HT1080 (cell line): ENCODE measurements at places on chromosomes 3 and 15.

DNA sequence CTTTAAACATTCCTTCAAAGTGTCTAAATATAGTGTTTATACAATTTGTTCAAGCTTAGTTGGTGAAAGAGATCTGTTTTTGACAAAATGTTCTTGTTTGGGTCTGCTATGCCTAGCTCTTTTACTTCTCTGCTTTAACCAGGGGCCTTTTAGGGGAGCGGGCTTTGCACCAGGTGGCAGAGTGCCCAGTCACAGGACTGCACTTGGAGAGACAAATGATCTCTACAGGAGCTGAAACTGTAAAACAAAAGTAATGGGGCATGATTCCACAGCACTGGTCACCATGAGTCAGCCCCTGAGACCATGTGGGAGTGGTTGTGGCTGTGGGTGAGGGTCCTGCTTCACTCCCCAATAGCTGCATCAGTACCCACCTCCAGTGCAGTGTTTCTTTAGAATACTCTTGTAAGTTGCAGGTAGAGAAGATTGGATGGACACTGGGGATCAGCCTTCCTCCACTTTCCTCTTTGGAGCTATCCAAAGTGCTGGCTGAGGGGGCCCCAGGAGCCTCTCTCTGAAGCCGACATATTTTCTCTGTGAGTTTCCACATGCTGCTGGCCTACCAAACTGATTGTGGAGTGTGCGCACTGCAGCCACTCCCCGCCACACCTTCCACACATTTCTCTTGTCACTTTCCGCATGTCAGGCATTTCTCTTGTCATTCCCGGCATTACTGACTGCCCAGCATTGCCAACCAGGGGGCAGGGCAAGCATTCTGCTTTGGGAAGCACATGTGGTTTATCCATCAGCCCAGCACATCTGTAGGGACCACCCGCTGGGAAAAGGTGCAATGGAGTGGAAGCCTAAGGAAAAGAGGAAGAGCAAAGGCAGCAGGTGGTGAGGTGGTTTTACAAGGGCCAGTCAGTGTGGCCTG lies 110.0 kb downstream of the EPHB1 start:
- peak; percentile 36 for DNase-seq

GRCh38 chr3:47015151-47015550 lies 35.7 kb downstream of the NBEAL2 start:
- no peak for DNase-seq

GRCh38 chr3:78116874-78117273 lies 1077.0 kb downstream of the ROBO2 start:
- peak; percentile 58 for DNase-seq

- DNase-seq, result no peak
Measured at GRCh38 chr3:44682182-44682896, 30.1 kb upstream of the ZNF502 start.

- DNase-seq, result no peak
Measured at GRCh38 chr3:115580566-115580965, 42.7 kb upstream of the GAP43 start.

DNA sequence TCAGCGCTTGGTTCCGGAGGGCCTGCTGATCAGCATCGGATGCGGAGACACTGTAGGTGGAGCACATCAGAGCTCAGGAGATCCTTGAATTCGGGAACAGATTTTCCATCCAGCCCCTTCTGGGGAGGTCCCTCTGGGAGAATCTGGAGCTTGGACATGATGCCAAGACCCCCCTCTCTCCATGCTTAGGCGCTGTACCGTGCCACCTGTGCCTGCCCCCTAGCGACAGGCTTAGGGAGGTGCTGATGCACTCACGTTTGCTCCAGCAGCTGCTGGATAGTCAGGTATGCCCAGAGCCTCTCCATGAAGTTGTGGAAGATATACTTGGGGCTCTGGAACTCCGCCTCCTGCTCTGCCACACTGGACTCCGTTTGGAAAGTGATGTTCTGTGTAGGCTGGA lies 9.7 kb downstream of the ITIH4 start:
- no peak for DNase-seq

- DNase-seq, result peak; percentile 100
Measured at GRCh38 chr3:149377408-149378364, at the start of gene TM4SF1. Gene TM4SF1, minus strand, starts transcription at chr3:149377649. Its CDS starts 102 bp downstream, at chr3:149377547.

GRCh38 chr3:143158014-143158988 lies 38.7 kb downstream of the CHST2 start:
- peak; percentile 79 for DNase-seq

DNA sequence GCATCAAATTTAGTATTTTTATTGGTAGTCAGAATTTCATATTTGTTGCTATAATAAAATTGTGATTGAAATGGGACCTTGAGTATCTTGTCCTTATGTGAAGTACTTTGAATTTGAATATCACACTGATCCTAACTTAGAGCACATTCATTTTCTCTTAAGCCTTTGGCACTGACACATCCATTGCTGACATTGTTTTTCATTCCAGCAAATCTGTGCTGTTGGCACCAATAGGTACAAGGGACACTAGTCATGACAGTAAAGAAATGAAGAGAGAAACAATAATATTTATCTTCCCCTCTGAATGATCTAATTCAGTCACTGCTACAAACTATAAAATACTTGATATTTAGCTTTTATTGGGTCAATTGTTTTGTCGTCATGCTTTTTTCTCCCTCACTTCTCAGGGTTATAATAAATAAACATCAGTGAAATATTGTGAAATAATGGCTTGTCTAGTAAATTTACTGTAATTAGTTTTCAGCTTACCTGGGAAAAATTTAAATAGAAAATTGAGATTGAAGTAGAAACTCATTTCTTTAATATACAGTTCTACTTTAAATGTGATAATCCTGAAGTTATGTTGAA lies 166.8 kb upstream of the MLF1 start:
- DNase-seq, result no peak

- DNase-seq, result peak; percentile 37
Measured at GRCh38 chr3:190059242-190059590, 61.5 kb downstream of the P3H2 start.

DNA sequence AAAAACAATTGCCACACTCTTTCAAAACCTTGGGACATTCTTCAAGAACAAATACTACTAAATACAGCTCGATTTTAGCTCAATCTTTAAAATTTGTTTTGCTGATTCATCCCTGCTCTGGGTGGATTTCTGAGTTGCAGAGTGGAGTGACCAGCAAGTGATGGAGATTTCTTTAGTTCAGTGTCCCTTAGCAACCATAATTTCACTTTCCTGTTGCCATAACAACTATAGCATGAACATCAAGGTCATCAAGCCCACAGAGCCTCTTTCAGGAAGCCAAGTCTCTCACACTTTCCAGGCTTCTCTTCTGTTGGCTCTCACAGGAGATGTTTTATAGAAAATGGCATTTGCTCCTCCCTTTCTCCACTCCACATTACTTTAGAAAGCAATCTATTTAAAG lies 597.2 kb upstream of the ADAMTS9 start:
- DNase-seq, result peak; percentile 44

DNA sequence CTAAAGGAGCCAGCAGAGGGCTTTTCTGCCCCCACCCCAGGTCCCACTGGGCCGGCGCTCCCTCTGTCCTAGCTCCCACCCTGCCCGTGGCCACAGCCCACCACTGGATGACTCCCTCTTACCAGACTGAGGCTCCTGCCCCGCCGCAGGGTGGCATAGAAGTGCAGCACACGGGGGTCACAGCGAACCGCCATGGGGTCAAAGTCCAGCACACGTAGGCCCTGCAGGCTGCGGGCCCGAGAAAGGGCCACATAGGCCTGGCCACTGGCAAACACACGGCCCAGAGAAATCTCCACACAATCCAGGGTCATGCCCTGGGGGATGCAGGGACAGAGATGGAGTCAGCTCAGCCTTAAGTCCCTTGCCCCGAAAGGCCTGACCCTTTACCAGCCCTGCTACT lies 9.0 kb downstream of the PIF1 start:
- DNase-seq, result no peak

DNA sequence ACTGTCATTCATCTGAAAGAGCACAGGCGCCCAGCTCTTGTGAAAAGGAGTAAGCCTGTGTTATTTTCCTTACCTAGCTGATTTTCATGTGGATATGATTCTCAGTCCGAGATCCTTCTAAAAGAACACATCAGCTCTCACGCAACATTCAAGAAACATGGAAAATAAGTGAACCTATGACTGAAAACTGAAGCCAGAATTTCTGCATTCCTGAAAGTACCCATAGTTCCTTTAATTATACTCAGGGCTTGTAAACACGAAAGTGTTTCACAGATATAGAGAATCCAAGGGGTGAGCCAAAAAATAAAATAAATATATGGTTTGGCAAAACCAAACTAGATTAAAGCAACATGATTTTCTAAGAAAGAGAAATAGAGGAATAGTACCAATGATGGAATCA lies 100.8 kb upstream of the CHMP2B start:
- DNase-seq, result no peak

DNA sequence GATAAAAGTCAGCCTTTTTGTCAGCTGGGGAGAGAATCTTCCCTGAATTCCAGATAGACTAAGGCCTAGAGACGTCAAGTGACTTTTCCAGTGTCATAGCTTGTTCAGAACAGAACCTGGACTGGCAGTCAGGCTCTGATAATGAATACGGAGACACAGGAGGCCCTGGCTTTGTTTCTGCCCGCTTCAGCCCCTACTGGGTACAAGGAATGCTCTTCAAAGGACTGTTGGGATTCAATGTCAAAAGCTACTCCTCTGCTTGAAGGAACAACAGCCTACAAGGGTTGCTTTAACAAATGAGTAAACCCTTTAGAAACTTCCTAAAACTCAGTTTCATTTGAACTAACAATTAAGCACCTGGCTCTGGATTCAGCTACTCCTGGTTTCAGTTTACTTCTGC lies 412.3 kb downstream of the OXSM start:
- DNase-seq, result no peak

DNA sequence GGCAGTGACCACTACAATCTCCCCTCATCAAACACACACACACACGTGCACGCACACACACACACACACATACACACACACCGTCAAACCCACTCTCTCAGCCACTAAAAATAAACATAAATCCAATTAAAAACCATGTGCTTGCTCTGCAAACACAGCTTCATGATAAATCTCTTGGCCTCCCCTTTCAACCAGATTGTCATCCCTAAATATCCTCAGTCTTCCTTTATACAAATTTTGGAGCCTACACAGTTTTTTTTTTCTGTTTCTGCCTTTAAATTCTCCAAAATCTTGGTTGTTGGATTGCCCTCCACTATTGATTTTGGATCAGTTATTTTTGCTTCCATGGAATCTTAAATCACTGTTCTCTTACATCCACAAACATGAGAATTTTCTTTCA lies 245.6 kb downstream of the SATB1 start:
- no peak for DNase-seq

GRCh38 chr3:134873789-134874188 lies 78.7 kb downstream of the EPHB1 start:
- no peak for DNase-seq

- peak; percentile 95 for DNase-seq
Measured at GRCh38 chr15:52261498-52262242, 33.9 kb downstream of the MYO5C start.

- no peak for DNase-seq
Measured at GRCh38 chr3:112348943-112349342, 16.0 kb downstream of the CD200 start.

- no peak for DNase-seq
Measured at GRCh38 chr3:5485427-5485826, 297.9 kb downstream of the EDEM1 start.

GRCh38 chr15:28931828-28932227 lies 46.1 kb downstream of the APBA2 start:
- no peak for DNase-seq

DNA sequence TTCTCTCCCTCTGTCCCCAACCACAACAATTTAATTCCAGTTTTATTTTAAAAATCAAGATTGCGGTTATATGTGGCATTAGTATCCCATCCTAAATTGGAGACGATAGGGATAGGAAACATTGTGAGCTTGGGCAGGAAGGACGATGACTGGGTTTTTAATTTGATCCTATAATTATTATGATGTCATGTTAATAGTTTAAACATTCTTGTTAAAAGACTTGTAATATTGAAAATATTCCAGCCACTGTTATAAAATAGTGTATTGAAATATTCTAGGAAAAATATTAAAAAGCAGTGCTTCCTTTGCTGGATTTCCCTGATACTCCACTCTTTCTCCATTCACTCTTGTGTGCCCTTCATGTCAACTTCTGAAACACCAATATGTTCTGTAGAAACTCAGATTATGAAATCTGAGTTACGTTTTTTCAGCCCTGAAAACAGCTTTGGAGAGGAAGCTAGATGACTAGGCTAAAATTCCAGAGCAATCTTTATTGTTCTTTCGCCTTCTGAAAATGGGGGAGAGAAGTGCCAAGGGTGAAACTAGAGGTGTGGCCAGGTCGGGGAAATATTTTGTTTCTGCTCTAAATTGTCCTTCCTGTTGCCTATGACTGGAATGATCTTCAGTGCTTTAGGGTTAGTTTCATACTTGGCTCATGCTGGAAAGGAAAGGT lies 46.1 kb upstream of the MAP3K13 start:
- DNase-seq, result peak; percentile 43

- no peak for DNase-seq
Measured at GRCh38 chr3:37666618-37667017, 195.1 kb upstream of the CTDSPL start.

DNA sequence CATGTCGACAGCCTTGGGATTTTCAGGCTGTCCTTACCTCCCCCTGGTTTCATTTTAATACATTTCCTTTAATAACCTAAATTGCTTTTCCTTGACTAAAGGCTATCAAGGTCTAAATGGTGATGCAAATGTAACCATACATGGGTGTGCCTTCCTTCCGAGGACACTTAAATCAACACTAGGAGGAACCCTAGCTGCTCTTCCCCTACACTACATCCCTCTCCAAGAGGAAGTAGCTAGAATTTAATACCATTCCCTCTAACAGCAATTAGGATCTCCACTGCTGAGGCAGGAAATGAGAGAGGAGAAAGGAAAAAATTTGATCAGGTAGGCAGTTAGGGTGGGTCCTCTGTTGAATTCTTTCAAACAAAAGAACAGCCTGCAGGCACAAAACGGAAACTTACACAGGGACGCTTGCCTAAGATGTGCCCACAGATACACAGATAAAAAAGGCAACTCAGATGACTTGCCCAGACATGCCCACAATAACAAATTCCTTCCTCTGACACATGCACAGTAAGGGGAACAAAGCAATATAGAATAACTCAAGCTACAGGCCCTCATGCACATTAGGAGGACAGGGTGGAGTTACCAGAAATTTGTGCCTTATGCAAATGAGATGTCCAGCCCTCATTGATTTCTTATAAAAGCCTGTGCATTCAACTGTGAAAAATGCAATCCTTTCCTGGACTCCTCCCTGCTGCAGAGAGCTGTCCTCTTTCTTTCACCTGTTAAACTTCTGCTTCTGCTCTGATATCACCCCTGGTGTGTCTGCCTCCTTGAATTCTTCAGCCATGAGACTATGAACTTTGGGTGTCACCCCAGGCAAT lies 1024.4 kb upstream of the CADM2 start:
- peak; percentile 90 for DNase-seq

GRCh38 chr3:30918761-30919160 lies 24.3 kb upstream of the GADL1 start:
- DNase-seq, result no peak

DNA sequence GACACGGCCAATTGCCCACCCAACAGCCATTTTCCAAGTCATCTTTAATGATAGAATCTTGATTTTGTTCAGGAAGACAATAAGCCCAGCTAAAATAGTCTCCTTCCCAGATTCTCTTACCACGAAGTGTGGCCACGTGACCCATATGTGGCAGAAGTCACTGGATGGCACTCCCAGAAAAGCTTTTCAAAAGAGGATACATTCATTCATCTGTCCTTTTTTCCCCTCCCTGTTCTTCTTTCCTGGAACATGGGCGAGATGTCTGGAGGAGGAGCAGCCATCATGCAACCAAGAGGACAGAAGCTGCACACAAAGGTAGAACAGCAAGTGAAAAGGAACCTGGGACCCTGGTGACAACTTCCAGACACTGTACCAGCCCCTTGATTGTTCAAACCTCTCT lies 174.7 kb downstream of the UACA start:
- no peak for DNase-seq
